ENCODE measurements at places on chromosomes 2 and 18.

- no peak for DNase-seq
Observed at GRCh38 chr2:117953231-117953630, 60.6 kb downstream of the CCDC93 start.

- no peak for DNase-seq
Observed at GRCh38 chr2:50597206-50597605, 434.7 kb downstream of the NRXN1 start.

- DNase-seq, result no peak
Observed at GRCh38 chr18:63564561-63564960, 22.4 kb downstream of the SERPINB12 start.

GRCh38 chr2:225041207-225041850 is 939 bp downstream of the DOCK10 start:
- DNase-seq, result peak; percentile 91

- DNase-seq, result peak; percentile 1
Observed at GRCh38 chr2:7292154-7292691, 375.0 kb downstream of the RNF144A start.

DNA sequence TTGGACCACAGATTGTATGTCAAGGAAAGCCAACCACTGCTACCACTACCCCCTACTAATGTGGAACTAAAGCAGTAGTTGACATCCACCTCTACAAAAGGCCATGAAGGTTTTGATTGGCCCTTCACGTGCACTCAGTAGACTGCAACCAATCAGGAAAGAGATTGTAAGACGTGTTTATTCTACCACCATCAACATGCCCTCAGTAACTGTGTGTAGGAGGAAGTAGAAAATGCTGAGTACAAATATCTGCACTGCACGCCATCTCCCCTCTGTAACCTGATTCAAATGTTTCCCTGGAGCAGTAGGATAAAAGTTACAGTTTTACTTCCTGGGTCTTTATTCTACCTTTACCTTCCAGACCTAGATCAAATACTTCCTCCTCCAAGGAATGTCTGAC is 2.9 kb upstream of the CASP10 start:
- DNase-seq, result no peak

- DNase-seq, result no peak
Observed at GRCh38 chr2:172535119-172535518, 20.8 kb upstream of the PDK1 start.

DNA sequence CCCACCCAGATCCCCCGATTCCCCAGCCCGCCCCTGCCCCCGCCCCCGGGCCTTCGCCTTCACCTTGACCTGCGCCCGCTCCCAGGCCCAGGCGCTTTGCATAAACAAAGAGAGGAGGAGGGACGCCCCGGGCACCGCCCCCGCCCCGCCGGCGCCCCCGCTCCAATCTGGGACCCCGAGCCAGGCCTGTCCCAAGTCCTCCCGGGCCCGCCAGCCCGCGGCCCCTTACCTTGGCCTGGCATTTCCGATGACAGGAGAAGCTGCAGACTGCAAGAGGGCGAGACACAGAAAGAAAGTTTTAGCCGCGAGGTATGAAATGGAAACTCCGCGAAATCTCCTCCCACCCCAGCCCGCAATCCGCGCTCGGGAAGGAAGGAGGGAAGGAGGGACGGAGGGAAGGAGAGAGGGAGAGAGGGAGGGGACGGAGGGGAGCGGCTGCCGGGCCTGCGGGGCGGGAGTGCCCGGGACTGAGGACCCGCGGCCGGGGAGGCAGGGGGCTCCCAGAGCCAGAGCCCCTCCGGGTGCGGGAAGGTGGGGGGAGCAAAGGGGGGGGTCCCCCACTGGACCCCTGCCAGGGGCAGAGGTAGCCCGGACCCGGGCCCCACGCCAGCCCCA is 24.2 kb downstream of the TNS1 start:
- DNase-seq, result no peak

DNA sequence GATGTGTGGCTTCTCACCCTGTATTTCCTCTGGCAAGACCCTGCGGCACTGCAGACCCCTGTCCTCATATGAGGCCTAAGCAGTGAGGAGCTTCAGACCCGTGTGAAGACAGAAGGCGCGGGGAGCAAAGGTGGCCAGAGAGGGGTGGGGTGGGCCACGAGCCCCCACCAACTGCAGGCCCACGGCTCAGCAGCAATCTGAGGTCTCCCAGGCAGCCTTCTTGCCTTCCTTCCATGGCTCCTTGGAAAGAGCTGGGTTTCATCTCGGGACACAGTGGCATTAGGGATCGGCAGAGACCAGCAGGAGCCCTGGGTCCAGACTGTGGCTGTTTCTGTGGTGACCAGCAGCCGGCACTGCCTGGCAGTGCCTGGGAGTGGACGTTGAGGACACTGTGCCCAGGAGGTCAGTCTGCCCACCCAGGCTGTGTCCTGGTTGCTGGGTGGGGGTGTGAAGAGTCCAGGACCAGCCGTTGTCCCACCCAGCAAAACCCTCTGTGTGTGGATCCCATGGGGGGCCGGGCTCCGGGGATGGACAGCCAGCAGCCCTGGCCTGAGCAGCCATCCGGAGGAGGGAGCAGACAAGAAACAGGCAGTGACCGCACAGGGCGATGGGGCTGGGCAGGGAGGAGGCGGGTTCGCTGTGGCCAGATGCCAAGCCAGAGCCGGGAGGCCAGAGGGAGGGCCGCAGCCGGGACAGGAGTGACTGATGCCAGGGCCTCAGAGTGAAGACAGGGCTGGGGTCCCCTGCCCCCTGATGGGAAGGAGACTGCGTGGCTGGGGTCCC is 73.8 kb downstream of the RRM2 start:
- no peak for DNase-seq

DNA sequence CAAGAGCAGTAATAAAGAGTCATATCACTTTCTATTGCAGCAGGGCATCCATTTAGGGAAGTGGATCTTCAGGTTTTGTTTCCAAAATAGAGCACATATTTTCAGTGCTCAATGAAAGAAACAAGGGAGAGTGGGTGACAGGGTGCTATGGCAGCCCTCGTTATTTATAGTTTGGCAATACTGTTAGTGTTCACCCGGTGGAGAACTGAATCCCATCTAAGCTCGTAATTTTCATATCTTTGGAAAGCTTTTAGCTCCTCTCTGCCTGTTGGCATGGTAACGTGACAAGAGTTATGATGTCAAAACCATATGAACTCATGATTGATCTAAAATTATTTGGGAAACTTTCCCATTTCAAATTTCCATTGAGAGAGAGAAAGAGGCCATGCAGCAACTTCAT is 331.9 kb downstream of the LRRTM1 start:
- peak; percentile 27 for DNase-seq

DNA sequence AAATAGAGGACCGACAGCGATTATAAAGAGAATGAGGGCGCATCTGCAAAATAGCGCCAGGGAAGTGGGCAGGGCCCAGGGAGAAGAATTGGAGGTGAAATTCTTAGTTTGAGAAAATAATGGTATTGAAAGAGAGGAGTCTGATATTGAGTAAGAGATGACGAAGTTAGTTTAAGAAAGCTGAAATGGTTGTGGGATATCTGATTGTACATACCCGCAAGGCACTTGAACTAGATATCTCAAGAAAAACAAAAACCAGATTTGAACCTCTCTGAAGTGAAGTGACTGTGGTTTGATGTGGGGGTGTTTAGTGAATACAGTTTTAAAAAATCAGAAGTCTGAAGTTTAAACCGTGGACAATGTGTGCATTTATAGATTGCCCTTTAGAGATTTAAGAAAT is 38.9 kb downstream of the ZNF532 start:
- no peak for DNase-seq

GRCh38 chr2:136070913-136071312 is 47.0 kb downstream of the CXCR4 start:
- DNase-seq, result no peak

DNA sequence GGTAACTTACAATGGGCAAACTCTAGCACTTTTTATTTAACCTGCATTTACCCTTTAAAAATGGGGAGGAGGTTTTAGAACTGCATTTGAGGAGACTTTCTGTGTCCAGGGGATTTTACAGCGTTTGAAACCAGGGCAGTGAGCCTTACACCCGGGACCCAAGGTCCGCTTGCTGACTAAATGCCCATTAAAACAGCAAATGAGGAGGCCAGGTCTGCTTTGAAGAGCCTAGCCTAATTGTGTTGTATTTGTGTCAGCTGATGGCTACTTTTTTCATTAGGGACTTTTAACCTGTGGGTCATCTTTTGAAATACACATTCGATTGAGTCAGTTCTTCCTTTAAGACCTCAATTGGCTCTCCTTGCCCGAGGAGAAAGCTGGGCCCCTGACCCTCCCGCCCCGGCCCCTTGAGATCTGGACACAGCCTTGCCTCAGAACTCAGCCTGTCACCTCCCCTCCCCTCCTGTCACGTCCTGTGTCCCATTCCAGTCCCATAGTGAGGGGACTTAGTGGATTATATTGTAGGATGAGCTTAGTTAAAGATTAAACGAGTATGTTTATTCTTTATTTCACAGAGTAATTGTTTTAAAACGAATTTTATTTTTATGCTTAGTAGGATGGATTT is 69.0 kb downstream of the KLHL29 start:
- DNase-seq, result no peak

DNA sequence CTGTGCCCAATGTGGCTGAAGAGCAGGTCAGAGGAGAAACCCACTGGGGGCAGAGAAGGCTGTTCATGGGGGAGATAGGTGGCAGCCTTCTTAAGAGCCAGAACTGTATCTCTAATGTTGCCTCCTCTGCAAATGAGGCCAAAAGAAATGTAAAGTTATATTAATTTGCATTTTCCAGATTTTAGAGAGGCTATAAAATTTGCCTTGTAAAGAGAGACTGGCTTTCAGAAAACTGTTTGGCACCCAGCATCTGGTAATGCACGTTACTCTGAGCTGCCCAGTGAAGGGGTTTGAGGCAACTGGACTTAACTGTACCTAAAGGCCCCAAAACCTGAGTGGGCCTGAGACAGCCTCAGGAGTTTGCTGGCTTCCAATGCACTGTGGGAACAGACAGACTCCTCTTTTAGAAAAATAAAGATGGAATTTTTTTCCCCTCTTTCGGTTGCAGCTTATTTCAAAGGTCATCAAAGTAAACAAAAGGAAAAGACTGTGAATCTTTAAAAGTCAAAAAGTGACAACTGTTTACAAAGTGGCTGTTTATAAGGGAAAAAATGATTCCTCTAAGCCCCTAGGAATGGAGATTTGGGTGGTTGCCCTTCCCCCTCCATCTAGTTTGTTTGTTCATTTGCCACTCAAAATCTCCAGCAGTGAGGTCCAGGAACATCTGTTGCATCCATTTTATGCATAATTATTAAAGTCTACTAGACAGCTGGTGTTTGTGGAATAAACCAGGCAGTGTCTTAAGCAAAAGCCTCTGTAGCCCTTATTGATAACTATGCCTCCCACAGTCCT is 132.2 kb upstream of the ZFP36L2 start:
- DNase-seq, result no peak

DNA sequence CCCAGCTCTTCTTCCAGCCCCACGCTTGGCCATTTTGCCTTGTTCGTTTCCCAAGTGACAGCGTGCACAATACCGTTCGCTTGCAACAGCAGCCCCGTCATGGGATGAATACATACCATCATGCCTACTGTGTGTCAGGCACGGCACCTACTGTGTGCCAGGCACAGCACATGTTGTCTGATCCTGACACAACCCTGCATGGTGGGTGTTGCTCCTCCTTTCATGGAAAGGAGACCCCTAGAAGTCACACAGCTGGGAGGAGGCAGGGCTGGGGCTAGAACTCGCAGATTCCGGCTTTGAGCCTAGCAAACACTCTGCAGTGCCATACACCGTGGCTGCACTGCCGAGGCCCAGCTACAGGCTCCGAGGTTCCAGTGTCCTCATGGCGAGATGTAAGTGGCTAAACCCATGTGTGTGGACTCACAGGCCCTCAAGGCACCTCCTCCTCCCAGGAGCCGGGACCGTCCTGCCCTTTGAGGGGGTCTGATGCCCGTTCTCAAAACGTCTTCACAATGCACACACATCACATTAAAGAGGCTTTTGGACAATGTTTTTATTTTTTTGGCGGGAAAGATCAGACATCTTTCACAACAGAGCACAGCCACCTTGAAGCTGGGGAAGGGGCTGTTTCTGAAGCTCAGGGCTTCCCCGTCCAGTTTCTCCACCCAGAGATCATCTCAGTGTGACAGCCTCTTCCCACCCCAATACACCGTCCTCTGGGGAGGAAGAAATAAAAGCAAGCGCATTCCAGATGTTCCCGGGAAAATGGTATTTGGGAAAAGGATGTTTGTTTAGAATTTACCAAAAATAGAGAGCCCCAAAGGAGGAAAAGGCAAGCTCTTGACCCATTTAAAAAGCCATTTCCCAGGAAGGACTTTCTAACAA is 64.9 kb downstream of the HS1BP3 start:
- DNase-seq, result no peak

DNA sequence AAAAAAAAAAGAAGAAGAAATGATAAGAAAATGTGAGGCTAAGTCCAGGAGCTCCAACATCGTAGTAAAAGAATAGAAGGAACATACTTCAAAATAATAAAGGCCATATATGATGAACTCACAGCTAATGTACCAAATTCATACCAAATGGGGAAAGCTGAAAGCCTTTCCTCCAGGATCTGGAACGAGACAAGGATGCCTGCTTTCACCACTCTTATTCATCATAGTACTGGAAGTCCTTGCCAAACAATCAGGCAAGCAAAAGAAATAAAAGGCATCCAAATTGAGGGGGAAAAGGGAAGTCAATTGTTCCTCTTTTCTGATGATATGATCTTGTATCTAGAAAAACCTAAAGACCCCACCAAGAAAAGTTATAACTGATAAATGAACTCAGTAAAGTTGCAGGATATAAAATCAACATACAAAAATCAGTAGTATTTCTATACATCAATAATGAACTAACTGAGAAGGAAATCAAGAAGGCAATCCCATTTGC is 170.6 kb downstream of the METTL4 start:
- DNase-seq, result peak; percentile 29

GRCh38 chr2:106995556-106995955 is 109.6 kb upstream of the ST6GAL2 start:
- DNase-seq, result no peak

- DNase-seq, result no peak
Observed at GRCh38 chr2:7634409-7634808, 717.2 kb downstream of the RNF144A start.

- DNase-seq, result peak; percentile 38
Observed at GRCh38 chr18:42611134-42611533, 504.4 kb downstream of the RIT2 start.

- no peak for DNase-seq
Observed at GRCh38 chr2:147331790-147332419, 512.9 kb upstream of the ACVR2A start.

DNA sequence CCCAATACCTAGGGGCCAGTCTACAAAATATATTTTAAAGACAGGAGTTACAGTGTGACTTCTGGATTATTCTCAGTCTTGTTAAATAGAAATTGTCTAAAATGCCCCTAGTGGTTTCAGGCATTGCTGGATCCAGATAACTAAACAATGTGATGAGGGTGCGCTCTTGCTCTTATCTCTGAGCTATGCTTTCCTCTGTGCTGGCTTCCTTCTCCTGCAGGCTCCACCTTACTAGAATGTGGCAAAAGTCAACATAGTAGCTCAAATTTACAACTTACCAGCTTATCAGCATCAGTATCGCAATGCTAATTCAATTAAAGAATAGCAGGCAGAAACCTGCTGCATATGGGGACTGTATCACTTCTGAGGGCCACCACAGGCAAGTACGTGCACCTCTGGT is 61.3 kb upstream of the RNU4ATAC start:
- no peak for DNase-seq

GRCh38 chr18:2468051-2468450 is 103.3 kb downstream of the METTL4 start:
- no peak for DNase-seq

- peak; percentile 53 for DNase-seq
Observed at GRCh38 chr2:55026202-55026601, 24.0 kb downstream of the RTN4 start.

GRCh38 chr2:125405816-125406215 is 1250.1 kb upstream of the GYPC start:
- DNase-seq, result no peak

GRCh38 chr2:45406621-45407020 is 204.4 kb downstream of the SRBD1 start:
- DNase-seq, result no peak

GRCh38 chr2:102549027-102549426 is 70.3 kb upstream of the SLC9A2 start:
- no peak for DNase-seq

Data from MV-4-11 (cell line).